ENCODE measurements at places on chromosomes 7 and 10.

- DNase-seq = no peak
Measured at GRCh38 chr10:12703813-12704212, 297.7 kb downstream of the CCDC3 start.

- DNase-seq = no peak
Measured at GRCh38 chr7:151934584-151934983, 21.7 kb upstream of the GALNTL5 start.

- no peak for DNase-seq
Measured at GRCh38 chr10:11401264-11402235, 209.9 kb downstream of the USP6NL start.

DNA sequence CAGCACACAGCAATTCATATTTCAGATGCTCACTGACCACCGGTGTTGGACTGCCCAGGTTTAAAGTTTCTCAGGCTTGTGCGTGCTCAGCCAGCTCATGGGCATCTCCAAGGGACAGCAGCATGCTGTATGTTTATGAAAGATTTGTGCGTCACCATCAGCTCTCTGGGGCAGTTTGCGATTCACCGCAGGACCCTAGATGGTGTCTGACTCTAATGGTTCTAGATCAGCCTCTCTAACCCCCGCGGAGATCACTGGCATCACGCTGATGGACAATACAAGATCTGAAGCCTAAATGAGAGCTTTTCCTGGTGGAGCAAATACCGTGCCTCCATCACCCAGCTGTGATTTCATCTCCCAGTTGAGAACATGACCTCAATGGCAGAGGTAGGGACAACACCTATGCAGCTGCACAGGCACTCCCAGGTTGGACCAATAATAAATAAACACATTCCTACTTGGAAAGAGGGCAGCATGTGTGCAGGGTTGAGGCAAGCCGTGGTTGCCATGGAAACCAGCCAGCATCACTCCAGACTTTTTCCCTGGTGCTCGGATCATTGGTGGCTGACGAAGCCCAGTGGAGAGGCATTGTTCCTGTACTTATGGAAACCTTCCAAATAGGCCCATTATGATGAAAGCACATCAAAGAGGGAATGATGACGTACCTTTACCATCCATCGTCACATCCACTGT, 253.6 kb downstream of the KCNMA1 start:
- peak; percentile 62 for DNase-seq

GRCh38 chr10:103800789-103801540, 54.4 kb downstream of the SH3PXD2A start:
- no peak for DNase-seq

- no peak for DNase-seq
Measured at GRCh38 chr10:44949127-44949802, 10.3 kb upstream of the RASSF4 start.

- DNase-seq = peak; percentile 42
Measured at GRCh38 chr7:28572321-28573058, 160.2 kb downstream of the CREB5 start.

DNA sequence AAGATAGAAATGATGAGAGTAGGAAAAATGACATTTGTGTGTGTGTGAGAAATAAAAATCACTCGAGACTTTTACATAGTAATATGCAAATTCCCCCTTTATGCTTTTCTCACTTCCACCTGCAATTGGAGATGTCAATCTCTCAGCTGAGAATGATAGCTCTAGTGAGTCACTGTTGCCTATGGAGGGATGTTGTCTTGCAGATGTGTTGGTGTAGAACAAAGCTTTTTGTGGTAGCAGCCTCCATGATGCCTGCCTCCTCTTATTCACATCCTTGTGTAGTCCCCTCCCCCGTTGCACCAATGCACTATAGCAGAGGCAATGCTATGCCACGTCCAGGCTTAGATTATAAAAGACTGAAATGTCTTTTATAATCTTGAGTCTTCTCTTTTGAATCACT, 33.8 kb downstream of the SPAG6 start:
- no peak for DNase-seq

- no peak for DNase-seq
Measured at GRCh38 chr7:22192801-22193200, 164.2 kb downstream of the RAPGEF5 start.

GRCh38 chr7:96774358-96774757, 64.7 kb upstream of the SEM1 start:
- no peak for DNase-seq

DNA sequence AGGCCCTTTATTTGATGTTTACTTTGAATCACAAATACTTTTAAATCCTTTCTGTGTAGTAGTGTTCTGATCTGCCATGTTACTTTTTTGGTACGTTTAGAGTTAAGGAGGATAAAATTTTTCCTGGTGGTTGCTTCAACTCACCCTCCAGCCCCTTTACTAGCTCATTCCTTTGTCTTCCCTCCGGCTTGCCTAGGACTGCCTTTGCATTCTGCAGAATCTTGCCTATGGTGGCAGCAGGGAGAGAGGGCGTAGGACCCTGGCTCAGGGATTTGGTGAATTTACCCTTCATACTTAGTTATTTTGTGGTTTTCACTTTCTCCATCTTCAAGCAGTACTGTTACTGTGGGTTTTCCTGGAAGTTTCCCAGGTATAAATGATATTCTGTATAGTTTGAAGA, 833.5 kb downstream of the XPNPEP1 start:
- DNase-seq = no peak

GRCh38 chr10:110944792-110945396, 25.5 kb downstream of the SHOC2 start:
- no peak for DNase-seq

- DNase-seq = peak; percentile 59
Measured at GRCh38 chr7:85750454-85750949, 563.6 kb upstream of the SEMA3D start.

DNA sequence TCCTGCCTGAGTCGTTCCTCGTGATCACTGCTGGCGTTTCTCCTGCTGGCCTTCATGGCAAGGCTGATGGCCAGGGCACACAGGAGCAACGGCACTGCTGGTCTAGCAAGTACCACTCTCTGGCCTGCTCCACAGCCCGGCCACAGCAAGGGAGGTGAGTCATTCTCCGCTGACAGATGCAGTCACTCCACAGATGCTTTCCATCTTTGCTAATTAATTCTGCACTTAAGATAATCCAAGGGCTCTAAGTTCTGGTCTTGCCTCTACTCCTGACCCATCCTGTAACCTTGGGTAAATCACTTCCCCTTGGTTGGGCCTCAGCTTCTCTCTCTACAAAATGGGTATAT, 244.4 kb downstream of the RPS24 start:
- DNase-seq = no peak

GRCh38 chr7:115516341-115516740, 514.2 kb downstream of the TFEC start:
- no peak for DNase-seq

DNA sequence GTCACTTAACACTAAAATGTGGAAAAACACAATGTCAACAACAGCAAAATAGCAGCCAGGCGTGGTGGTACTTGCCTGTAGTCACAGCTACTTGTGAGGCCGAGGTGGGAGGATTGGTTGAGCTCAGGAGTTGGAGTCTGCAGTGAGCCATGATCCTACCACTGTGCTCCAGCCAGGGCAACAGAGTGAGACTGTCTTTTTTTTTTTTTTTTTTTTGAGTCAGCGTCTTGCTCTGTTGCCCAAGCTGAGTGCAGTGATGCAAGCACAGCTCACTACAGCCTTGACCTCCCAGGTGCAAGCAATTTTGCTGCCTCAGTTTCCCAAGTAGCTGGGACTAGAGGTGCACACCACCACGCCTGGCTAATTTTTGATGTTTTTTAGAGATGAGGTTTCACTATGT, 6.1 kb downstream of the KCTD7 start:
- DNase-seq = no peak

DNA sequence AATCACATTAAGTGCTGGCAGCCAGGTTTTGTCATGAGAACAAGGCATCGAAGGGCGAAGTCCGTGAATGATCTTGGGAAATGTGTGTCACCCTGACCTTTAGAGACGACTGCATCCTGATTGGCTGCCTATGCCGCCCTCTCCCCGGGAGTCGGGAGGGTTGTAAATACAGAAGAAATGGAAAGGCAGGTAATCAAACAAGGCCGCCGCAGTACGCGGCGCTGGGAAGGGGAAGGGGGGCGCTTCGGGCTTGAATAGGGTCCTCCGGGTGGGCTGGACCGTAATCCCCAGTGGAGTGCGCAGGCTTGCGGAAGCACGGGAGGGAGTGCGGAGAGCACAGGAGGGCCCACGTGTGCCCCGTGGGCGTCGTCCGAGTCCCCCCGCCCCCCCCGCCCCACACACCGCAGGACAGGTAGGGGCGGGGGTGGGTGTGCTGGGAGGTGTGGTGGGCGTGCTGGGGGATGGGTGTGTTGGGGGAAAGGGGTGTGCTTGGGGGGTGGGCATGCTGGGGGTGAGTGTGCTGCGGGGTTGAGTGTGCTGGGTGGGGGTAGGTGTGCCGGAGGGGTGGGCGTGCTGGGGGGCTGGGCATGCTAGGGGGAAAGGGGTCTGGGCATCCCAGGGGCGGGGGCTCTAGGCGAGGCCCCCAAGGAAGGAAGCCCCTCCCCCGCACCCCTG, 169.4 kb downstream of the ARHGAP12 start:
- peak; percentile 0 for DNase-seq

- no peak for DNase-seq
Measured at GRCh38 chr7:134844200-134844599, 64.8 kb downstream of the CALD1 start.

DNA sequence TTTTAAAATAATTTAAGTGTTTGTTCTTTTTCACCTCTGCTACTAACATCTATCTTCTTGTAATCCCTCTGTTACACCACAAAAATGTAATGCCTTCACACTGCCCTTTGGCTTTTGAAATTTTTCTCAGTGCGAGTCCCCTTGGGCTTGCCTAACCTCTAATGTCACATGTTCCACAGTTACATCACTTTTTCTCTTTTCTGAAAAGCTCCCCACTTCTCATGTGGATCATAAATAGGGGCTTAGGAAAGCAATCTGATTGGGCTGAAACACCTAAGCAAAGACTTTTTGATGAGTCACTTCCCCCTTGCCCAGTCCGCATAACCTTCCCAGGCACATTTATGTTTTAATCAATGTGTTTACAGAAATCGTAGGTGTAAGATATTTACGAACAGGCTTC, 288.2 kb downstream of the IPMK start:
- DNase-seq = no peak

DNA sequence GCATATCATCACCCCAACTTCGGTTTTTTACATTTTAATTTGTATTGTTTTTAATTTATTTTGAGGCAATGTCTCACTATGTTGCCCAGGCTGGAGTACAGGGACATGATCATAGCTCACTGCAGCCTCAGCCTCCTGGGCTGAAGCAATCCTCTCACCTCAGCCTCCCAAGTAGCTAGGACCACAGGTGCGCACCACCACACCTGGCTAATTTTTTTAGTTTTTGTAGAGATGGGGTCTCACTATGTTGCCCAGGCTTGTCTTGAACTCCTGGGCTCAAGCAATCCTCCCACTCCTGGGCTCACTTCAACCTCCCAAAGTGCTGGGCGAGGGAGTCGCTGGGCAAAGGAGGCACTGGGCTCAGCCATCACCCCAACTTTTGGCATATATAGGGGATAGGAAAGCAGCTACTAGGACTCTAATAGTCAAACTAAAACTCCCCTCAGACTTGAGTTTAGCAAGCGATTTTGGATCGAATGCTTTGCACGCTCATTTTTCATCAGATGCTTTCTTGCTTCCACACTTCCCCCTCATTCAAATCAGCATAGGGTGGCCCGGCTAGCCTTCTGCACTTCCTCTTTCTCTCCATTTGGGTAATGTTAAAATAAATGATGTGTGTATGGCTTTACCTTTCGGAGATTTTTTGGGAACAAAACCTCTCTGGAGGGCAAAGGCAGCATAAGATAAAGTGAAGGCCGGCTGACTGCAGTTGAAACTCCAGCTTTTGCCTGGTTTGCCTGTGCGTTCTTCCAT, 20.8 kb upstream of the NMT2 start:
- DNase-seq = no peak

DNA sequence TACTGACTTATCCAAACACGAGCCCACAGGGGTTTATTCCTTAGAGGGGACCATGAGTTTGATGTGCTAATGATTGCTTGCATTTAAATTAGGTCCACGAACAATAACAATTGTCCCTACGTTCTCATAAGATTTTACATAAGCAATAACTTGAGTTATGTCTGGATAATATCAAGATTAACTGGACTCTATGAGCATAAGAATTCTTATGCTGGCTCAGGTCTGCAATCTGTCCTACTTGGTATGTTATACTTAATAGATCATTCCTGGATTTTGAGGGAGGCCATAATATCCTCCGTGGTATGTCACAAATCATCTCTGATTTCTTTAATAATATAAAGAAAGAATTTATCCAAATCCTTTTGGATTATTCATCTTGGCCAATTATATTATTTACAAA, 552.3 kb downstream of the KCNMA1 start:
- no peak for DNase-seq

- no peak for DNase-seq
Measured at GRCh38 chr7:41584746-41585145, 118.1 kb downstream of the INHBA start.

GRCh38 chr10:17335065-17335464, 107.0 kb downstream of the VIM start:
- DNase-seq = no peak

DNA sequence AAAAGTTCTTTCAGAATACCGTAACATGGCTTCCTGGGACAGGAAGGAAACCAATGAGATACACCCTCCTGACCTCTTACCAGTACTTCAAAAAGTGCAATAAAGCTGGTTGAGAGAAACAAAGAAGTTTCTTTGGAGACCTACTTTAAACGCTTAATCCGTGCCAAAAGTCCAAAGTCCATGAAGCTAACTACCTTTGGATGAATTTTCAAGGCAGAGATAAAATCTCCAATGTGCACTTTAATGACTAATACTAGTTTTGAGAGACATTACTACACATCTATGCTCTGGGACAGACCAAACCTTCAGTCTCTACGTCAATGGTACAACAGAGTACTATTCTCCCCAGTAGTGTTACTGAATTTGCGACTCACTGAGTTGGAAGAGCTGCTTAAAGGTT, 46.1 kb downstream of the UBE2H start:
- no peak for DNase-seq

GRCh38 chr10:19749185-19749729, 67.0 kb upstream of the PLXDC2 start:
- DNase-seq = no peak

- no peak for DNase-seq
Measured at GRCh38 chr10:122426829-122427228, 27.6 kb upstream of the ARMS2 start.

DNA sequence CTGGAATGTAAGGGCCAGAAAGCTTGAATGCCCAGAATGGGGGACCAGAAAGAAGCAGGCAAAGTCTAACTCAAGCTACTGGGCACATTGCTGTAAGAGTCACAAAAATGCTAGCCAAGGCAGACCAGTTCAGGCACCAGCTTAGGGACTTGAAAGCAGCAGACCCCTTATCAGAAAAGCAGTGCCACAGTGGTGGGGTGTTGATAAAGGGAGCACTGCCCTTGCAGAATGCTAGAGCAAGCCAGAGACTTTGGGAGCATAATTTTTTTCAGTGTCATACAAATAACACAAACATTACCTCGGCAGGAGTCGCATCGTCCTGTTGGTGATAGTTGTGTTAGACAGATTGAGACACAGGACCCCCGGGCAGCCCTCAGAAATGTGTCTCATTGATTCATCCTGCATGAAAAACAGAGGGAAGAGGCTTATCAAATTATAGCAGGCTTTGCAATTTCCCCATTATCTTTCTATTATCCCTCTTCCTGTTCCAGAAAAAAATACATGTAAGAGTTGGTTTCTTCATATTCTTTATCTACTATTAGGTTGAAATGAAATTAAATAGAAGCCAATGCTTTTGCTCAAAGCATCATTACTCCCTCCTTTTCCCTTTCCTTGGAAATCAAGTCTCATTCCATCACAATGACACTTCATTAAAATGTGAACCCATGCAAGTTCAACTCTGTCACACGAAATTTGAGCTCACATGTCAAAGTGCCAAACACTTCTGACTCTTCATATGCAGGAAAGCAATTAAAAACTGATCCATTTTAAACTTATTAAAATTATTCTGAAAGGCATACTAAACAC, 13.4 kb downstream of the LRRC17 start:
- DNase-seq = no peak
